Mesothelial cell of epicardium (in vitro differentiated cells): ENCODE measurements at places on chromosomes 16 and 17.

DNA sequence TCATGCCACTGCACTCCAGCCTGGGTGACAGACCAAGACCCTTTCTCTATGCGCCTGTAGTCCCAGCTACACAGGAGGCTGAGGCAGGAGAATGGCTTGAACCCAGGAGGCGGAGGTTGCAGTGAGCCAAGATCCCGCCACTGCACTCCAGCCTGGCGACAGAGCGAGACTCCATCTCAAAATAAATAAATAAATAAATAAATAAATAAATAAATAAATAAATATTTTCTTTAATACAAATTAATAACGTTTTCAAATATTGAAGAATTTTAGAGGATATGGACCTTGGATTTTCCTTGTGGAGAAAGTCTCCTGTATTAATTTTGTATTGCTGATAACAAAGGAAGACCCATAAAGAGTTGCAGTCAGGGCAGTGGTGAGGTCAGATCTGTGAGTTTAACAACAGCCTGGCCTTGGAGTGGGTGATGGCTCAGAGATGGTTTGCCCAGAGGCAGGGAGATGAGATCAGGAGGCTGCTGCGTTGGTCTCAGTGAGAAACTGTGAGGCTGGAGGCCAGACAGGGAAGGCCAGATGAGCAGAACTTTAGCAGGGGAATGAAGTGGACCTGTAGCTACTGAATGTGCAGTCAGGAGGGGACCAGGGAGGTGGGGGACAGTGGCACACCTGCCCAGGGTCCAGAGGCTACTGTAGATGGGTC, 4.4 kb upstream of the ASGR1 start:
- DNase-seq: no peak

- DNase-seq: peak; percentile 67
Observed at GRCh38 chr17:63961355-63962212, 11.1 kb downstream of the SCN4A start.

- DNase-seq: no peak
Observed at GRCh38 chr16:10600782-10601443, 20.5 kb upstream of the EMP2 start.

GRCh38 chr16:50102051-50102746, 36.4 kb downstream of the HEATR3 start:
- DNase-seq: no peak

- no peak for DNase-seq
Observed at GRCh38 chr17:36900160-36900512, 37.1 kb upstream of the LHX1 start.

GRCh38 chr17:6458460-6458950, 14.2 kb downstream of the PIMREG start:
- no peak for DNase-seq

DNA sequence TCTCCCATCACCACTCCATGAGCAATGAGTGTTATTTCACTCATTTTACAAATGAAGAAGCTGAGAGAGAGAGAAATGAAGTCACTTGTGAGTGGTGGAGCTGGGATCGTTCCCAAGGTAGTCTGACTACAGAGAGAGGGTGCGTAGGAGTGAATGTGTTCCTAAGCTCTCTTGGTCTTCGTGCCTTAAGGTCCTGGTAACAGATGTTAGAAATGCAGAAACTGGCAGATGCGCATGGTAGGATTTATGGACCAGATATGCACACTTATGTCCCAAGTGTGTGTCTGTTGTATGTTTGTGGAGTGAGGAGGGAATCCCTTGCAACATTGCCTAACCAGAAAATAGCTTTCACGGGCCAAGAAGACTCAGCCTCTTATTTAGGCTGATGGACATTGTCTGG, 93.2 kb upstream of the ZNF469 start:
- no peak for DNase-seq

DNA sequence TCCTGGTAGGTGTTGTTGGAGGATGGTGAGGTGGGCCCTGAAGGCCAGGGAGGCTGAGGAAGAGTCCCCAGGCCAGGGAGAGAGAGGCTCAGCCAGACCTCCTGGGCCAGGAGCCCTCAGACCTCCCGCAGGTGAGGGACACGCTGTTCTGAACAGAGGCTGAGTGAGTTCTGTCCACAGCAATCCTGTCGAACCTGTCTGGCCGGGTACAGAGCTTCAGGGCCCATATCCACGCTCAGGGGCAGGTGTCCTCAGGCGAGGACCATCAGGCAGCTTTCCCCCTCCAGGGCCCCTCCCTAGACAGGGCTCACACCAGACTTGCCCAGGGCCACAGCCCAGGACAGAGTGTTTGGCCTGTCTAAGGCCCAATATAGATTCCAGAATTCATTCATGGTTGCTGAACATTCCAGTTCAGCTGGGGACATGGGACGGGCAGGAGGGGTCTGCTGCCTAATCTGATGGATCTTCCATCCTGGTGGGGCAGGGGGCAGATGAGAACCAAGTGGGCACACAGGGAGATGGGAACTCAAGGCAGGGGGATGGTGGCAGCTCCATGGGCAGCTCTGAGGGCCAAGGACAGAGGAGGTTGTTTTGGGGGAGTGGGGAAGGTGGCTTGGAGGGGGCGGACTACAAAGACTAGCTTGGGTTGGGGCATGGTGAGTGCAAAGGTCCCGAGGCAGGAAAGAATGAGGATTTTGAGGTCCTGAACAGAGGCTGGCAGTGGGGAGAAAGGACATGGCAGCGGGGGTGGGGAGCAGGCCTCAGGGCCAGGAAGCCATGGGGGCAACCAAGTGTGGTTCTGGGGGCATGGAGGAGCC, 23.4 kb upstream of the MPRIP start:
- DNase-seq: no peak

DNA sequence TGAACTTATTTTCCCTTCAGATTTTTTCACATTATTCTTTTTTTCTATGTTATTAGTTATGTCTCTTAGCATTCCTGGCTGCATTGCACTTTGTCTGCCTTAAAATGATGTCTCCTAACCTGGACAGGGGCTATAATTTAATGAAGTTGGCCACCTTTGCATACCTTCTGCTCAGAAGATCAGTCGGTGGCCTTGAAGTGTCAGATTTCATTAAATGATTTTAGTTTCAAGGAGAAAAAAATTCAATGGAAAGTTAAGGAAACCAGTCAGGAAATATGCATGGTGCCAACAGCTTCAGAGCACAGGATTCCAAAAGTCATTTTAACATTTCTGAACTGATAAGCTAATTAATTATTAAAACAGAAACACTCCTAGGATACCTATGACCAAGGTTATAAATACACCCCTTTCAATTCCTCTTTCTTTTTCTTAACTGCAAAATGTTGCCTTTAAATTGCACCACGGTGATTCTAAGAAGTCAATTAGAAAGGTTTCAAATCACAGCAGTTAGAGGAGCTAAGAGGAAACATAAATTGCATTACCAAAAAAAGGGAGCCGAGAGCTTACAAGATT, 533.4 kb downstream of the KCNJ2 start:
- no peak for DNase-seq

GRCh38 chr16:25189305-25189704, 27.4 kb upstream of the AQP8 start:
- DNase-seq: no peak
